ENCODE measurements at places on chromosomes 4 and X.

DNA sequence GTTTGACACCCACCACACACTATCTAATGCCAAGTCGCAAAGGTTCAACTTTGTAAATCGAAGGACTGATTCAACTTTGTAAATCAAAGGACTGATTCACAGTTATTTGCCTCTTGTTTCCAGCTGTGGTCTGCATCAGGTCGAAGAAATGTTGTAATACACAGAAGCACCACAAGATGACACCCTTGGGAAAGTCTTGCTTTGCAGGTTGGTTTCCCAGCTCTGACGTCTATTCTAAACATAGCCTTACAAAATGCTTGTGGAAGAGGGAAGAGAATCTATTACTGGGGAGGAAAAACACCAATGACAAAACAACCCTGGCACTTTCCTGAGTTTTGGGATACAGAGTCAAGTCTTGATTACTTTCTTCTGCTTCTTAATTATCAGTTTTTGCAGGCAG, 35.3 kb downstream of the SUPT20HL1 start:
- DNase-seq, result peak; percentile 26

GRCh38 chr4:148004228-148004857, 272.5 kb downstream of the ARHGAP10 start:
- DNase-seq, result no peak

DNA sequence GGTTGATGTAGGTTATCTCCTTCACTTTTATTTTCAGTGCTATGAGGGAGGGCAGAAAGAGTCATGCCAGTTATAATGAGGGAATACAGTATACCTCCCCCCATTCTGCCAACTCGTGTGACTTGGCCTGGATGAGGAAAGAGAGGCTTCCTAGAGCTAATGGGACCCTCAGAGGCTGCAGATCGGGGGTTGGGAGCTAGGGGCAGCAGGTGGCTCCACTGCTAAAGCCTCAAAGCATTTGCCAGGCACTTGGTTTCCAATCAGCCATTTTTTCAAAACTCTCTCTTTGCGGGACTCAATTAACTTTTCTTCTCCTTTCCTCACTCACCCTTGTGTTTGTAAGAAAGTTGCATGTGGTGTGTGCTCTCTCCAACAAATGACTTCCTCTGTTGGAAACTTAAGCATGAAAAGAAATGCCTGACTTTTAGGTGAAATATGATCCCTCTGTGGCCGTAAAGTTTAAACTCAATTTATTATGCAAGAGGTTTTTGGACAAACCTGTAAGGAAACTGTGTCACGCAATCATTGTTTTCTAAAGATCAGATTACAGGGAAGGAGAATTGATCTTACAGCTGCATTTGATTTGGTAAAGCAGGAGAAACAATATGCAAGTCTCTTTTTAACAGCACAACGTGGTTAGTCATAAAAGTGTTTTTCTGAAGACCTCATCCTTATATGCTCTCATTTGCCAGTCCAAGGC, 7.0 kb downstream of the SFRP2 start:
- peak; percentile 48 for DNase-seq

- no peak for DNase-seq
Measured at GRCh38 chr4:39883646-39884045, 94.1 kb downstream of the PDS5A start.

GRCh38 chr4:85979276-85979675, 380.6 kb downstream of the MAPK10 start:
- DNase-seq, result no peak

DNA sequence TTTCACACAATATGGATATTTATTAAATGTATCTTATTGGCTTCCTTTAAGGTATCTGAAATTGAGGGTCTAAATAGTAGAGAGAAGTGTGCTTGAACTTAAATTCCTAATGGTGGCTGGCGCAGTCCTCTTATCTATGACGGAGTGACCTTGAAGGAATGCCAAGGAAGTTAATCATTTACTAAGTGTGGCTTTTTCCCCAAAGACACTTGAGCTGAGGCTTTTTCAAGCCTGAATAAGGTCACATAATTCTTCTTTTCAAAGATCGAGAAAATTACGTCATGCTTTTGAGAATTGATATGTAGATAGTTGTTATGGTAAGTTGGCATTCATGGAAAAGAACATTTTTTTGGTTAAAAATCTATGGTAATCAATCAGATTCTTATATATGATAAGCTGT, 11.7 kb upstream of the PRPS2 start:
- no peak for DNase-seq

DNA sequence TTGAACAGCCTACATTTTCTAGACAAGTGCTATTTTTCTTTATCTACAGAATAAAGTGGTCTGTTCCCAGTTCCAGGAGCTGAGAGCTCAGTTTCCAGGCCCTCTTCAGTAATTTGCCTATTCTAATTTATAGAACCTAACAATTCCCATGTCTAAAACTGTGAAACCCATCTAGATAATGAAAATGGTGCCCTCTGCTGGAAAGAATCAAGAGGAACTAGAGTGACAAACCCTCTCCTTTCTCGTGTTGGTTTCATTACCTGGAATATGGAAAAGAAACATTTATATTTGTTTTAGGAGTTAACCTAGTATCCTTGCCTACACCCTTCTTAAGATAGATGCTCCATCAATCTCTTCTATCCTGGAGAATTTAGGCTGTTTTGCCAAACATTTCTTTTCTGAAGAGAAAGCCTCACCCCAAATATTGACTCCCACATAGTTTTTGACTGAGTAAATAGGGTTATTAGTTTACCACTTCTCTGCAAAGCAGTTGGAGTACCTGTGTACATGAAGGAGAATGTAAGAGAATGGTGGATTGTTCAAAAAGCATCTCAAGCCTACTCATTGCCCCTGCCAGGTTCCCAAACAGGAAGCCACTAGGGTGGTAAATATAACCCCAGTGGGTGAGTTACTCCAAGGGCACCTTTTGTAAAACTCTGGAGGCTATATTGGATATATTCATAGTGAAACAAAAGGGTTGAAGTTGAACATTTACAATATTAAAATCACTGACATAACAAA, 121.6 kb downstream of the RASL11B start:
- DNase-seq, result peak; percentile 38

GRCh38 chr4:5952975-5953951, 60.4 kb upstream of the CRMP1 start:
- no peak for DNase-seq

DNA sequence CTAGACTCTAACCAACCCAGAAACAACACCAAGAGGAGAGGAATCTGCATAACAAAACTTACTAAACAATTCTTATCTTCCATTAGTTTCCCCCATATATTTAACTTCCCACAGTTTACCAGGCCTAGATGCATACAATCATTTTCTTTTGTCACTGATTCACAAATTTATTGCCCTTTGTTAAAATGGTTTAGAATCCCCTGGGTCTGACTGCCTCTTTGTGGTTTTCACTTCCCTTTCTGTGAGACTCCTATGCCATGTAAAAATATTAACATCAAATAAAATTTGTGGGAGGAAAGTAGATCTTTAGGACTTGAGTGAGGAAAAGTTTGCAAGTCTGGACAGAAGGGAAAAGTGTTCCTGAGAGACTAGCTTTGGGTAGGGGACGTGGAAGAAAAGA, 393.8 kb upstream of the CNKSR2 start:
- DNase-seq, result no peak

- DNase-seq, result no peak
Measured at GRCh38 chr4:174406383-174406782, 115.9 kb downstream of the HPGD start.

- no peak for DNase-seq
Measured at GRCh38 chrX:120774606-120775005, 101.1 kb downstream of the CT47B1 start.

- no peak for DNase-seq
Measured at GRCh38 chrX:67543818-67544217, at the start of gene AR. TSS of gene AR (plus strand) at chrX:67544021. CDS start at chrX:67545147, 1,126 bp downstream.

DNA sequence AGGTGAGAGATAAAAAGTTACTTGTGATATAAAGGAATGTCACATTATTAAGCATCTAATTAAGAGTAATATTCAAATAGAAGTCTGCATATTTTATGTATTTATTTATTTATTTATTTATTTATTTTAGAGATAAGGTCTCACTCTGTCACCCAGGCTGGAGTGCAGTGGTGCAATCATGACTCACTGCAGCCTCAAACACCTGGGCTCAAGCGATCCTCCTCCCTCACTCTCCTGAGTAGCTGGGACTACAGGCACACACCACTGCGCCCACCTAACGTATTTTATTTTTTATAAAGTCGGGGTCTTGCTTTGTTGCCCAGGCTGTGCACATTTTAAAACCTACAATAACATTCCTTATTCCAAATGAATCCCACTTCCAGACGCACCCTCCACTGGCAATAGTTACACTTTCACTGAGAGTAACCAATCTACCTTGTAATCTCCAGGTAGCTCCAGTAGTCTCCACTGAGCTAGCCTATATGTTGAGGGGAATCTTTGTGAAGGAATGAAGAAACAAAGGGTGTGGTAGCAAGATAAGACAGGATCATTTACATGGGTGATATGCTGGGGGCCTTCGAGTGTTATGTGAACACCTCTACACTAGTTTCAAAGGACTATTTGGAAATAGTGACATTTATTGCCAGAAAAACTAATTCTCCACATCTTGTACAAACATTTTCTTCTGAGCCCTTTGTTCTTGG, 11.9 kb downstream of the SH3D19 start:
- DNase-seq, result no peak

DNA sequence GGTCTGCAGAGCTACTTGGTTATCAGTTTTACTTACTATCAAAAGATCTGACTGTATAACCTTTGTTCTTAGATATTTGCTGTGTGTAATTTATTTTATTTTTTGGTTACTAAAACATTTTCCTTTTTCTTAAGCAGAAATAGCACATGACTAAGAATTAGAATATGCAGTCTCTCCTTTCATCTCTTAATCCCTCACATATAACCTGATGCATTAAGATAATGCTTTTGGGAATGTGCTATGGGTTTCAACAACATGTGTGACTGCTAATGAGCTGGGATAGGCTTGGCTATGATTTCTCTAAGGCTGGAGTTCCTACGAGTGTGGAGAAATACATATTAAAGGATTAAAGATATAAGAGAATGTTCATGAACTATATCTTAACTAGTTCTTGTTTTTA, 41.5 kb downstream of the SHROOM3 start:
- no peak for DNase-seq

DNA sequence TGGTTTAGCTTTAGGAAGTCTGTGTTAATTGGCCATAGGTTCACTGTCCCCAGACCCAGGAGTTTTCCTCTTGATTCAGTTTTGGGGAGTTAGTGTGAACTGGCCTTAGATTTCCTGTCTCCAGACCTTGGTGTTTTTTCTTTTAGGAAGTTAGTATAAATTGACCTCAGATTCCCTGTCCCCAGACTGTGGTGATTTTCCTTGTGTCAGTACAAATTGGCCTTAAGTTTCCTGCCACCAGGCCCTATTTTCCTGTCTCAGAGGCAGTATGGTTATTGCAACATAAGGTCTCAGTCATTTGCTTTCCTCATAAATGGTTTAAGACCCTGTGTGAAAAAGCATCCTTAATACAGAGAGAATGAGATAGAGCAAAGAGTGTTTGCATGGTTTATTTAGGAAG, 595.8 kb downstream of the NLGN4X start:
- DNase-seq, result no peak

GRCh38 chrX:40968180-40968579, 117.1 kb upstream of the USP9X start:
- DNase-seq, result no peak

- DNase-seq, result no peak
Measured at GRCh38 chr4:116665716-116666115, 419.7 kb downstream of the TRAM1L1 start.

- DNase-seq, result no peak
Measured at GRCh38 chrX:69309074-69309792, 144.0 kb upstream of the PJA1 start.

- DNase-seq, result peak; percentile 16
Measured at GRCh38 chrX:124373348-124373747, 27.0 kb downstream of the SH2D1A start.

GRCh38 chrX:148499638-148500422, 587 bp upstream of the AFF2 start:
- DNase-seq, result no peak

DNA sequence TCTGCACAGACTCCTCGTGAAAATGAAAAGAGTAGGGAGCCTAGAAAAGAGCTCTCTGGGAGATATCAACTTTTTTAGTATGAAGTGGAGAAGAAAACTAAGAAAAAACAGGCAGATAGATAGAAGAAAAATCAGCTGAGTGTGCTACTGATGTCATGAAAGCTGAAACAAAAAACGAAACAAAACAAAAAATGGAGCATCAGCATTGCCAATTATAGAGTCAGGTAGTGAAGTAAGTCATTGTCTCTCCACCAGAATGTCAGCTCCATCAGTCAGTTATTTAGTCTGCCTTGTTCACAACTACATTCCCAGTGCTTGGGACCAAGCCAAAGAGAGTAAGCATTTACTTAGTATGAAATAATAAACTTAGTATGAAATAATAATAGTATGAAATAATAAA, 595.1 kb downstream of the STPG2 start:
- no peak for DNase-seq

- no peak for DNase-seq
Measured at GRCh38 chr4:140277576-140277975, 95.9 kb upstream of the SCOC start.

GRCh38 chr4:91243132-91243531, 1060.6 kb upstream of the GRID2 start:
- no peak for DNase-seq

DNA sequence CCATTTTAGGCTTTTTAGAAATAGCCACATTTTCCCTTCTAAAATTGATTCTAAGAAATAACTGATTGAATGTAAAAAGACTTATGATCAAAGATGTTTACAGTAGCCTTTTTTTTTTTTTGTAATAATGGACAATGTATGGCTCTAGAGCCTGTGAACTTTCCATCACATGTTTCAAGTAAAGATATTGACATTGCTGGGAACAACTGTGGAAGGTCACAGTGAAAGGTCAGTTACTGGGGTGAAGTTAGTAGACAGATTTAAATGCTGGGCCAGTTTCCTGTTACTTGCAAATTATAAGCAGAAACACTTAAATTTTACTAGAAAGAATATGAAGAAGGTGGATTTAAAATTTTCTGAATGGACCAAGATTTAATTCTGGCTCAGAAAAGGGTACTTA, 18.4 kb downstream of the PAGE2 start:
- no peak for DNase-seq

GRCh38 chrX:37765507-37765906, 14.4 kb upstream of the CYBB start:
- DNase-seq, result no peak

DNA sequence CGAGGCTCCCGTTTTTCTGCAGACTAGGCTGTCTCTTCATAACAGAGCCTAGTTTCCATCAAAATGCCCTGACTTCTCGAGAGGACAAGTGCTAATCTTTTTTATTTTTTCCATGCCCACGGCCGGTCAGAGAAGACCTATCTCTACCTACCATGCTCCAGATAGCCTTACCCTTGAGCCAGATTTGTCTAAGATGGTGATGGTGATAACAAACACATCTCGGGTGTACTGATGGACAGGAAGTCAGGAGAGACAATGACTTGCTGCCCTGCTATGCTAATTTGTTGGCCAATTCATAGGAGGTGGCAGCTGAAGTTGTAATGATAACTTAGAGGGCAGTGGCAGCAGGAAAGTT, 42.2 kb upstream of the NKRF start:
- DNase-seq, result no peak

- DNase-seq, result peak; percentile 41
Measured at GRCh38 chr4:186557486-186557885, 2.1 kb upstream of the MTNR1A start.
